ENCODE measurements at places on chromosomes 4 and X. TPM values are rescaled to one million over a fixed set of nuclear protein-coding genes. Genes with fewer than 3 reads are reported as not detected.

DNA sequence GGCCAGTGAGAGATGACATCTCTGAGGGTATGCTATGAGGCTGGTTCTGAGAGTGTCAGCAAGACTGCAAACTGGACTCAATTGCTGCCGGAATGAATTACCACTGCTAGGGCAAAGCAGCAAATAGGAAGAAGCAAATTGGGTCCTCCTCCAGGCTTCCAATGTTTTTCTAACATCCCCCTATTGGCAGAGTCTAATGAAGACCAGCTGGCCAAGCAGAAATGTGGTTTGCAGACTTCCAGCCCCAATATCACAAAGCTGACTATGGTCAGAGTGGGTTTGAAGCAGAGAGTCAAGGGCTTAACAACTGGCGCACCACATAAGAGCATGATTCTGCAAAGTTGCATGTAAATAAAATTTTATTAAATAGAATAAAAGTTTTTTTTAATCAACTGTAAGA is 225.4 kb upstream of the GLRA2 start:
- no peak for DNase-seq
- H3K27ac ChIP-seq: no peak overlapping the region
- H3K36me3 ChIP-seq: no peaks in the 10 kb centered on the region
- H3K27me3 ChIP-seq: no peaks in the 10 kb centered on the region

GRCh38 chr4:164169591-164169990 is 584.3 kb upstream of the SMIM31 start:
- no peaks in the 10 kb centered on the region for H3K36me3 ChIP-seq
- H3K4me1 ChIP-seq: no peaks in the 10 kb centered on the region
- H3K4me3 ChIP-seq: no peak overlapping the region
- no peaks in the 10 kb centered on the region for H3K27me3 ChIP-seq

GRCh38 chrX:119222932-119223331 is 13.2 kb upstream of the PGRMC1 start:
- no peaks in the 10 kb centered on the region for H3K36me3 ChIP-seq
- H3K4me3 ChIP-seq: no peak overlapping the region
- H3K27ac ChIP-seq: no peak overlapping the region
- no peaks in the 10 kb centered on the region for H3K4me1 ChIP-seq
- peaks cover 2% of the 10 kb centered on the region for H3K27me3 ChIP-seq
- no peak for DNase-seq

DNA sequence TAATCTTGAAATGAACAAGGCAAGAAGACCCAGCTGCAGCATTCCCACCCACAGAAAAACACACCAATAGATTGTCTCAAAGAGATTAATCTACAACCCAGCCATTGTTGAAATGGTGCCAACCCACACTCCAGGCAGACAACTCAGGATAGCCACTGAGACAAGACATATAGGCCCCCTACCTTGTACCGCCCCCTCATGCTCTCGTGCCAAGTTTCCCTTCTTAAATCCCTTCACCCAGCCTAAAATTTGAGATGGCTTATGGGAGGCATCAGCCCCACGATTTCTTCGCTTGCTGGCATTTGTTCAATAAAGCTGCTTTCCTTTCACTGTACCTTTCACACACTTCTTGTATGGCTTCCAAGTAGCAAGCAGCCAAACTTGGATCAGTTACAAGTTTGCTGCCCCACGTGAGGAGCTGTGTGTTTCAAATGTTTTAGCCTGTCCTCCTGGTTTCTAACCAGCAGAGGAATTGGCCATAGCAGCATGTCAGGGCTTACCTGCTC is 1754.1 kb downstream of the C4orf33 start:
- no peak overlapping the region for H3K4me3 ChIP-seq
- no peaks in the 10 kb centered on the region for H3K27me3 ChIP-seq
- H3K36me3 ChIP-seq: no peaks in the 10 kb centered on the region
- peak; percentile 39 for DNase-seq
- no peaks in the 10 kb centered on the region for H3K4me1 ChIP-seq
- H3K27ac ChIP-seq: no peak overlapping the region

GRCh38 chr4:138182838-138183426 is 59.2 kb downstream of the SLC7A11 start:
- DNase-seq: peak; percentile 60
- no peaks in the 10 kb centered on the region for H3K4me1 ChIP-seq
- no peaks in the 10 kb centered on the region for H3K27me3 ChIP-seq
- no peak overlapping the region for H3K27ac ChIP-seq

- no peak overlapping the region for H3K27ac ChIP-seq
- no peaks in the 10 kb centered on the region for H3K4me1 ChIP-seq
- H3K36me3 ChIP-seq: no peaks in the 10 kb centered on the region
Measured at GRCh38 chrX:140050906-140051305, 85.6 kb upstream of the CXorf66 start.

DNA sequence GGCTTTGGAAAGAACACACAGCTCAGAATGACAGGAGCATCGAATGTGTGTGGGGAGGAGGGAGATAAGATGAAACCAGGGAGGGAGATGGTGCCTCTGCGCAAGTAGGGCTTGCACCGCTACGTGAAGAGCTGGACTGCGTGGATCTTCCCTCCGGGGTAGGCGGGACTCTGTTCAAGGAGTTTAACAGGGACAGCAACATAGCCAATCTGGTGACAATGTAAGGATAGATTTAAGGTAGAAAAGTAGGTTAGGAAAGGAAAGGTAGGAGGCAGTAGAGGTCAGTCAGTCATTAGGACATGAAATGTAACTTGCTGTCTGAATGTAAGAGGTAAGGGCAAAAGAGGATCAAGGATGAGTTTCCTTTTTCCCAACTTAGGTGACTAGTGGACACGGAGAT is 152.5 kb downstream of the DCTD start:
- no peaks in the 10 kb centered on the region for H3K36me3 ChIP-seq
- no peaks in the 10 kb centered on the region for H3K4me1 ChIP-seq
- H3K4me3 ChIP-seq: no peak overlapping the region
- no peaks in the 10 kb centered on the region for H3K27me3 ChIP-seq

- no peaks in the 10 kb centered on the region for H3K27me3 ChIP-seq
- no peak overlapping the region for H3K4me3 ChIP-seq
- DNase-seq: no peak
- H3K27ac ChIP-seq: no peak overlapping the region
- H3K36me3 ChIP-seq: no peaks in the 10 kb centered on the region
Measured at GRCh38 chr4:112282860-112283667, 2.6 kb downstream of the TIFA start.

DNA sequence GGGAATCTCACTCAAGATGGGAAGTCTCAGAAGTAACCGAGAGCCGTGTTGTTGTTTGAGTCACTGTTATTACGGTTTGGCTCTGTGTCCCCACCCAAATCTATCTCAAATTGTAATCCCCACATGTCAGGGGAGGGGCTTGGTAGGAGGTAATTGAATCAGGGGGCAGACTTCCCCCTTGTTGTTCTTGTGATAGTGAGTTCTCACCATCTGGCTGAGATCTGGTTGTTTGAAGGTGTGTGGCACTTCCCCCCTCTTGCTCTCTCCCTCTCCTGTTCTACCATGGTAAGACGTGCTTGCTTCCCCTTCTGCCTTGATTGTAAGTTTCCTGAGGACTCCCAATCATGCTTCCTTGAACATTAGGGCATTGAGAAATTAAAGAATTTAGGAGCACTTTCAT is 37.0 kb downstream of the HAND2 start:
- no peak for DNase-seq
- no peaks in the 10 kb centered on the region for H3K27me3 ChIP-seq
- H3K4me3 ChIP-seq: no peak overlapping the region
- no peaks in the 10 kb centered on the region for H3K36me3 ChIP-seq

GRCh38 chrX:155896512-155896911 is 15.4 kb downstream of the VAMP7 start:
- H3K4me3 ChIP-seq: no peak overlapping the region
- no peak for DNase-seq
- H3K36me3 ChIP-seq: no peaks in the 10 kb centered on the region
- no peaks in the 10 kb centered on the region for H3K4me1 ChIP-seq
- H3K27ac ChIP-seq: no peak overlapping the region

DNA sequence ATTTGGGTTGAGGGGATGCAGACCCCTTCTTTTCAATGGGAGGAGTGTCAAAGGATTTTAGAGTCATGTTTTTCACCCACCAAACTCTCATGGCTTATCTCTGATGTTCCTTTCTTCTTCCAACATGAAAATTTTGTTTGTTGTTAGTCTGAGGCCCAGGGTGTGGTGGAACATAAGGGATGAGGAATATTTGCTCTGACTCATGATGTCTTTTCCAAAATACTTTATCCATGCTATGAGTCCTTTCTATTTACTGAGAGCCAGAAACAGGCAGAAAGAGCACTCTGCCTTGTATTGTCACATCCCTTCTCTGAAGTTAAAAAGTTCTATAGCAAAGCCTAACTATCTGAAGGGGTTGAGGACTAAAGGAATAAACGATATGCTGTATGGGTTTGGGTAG is 61.6 kb upstream of the GYPA start:
- no peaks in the 10 kb centered on the region for H3K36me3 ChIP-seq
- DNase-seq: no peak
- H3K4me1 ChIP-seq: no peaks in the 10 kb centered on the region
- no peaks in the 10 kb centered on the region for H3K27me3 ChIP-seq
- H3K27ac ChIP-seq: no peak overlapping the region
- no peak overlapping the region for H3K4me3 ChIP-seq

- H3K4me1 ChIP-seq: peaks cover 7% of the 10 kb centered on the region
- peak overlapping the region; percentile 80 for H3K4me3 ChIP-seq
- no peaks in the 10 kb centered on the region for H3K27me3 ChIP-seq
- H3K36me3 ChIP-seq: no peaks in the 10 kb centered on the region
- peak overlapping the region; percentile 94 for H3K27ac ChIP-seq
- DNase-seq: no peak
Measured at GRCh38 chr4:86595426-86595805, 1.3 kb downstream of the PTPN13 start.

BEND4 gene
- total RNA-seq: not detected

DNAAF6 gene
- not detected for total RNA-seq

PAGE4 gene
- total RNA-seq: not detected

CABS1 gene
- total RNA-seq: not detected
